ENCODE measurements at places on chromosomes 1 and 21.

DNA sequence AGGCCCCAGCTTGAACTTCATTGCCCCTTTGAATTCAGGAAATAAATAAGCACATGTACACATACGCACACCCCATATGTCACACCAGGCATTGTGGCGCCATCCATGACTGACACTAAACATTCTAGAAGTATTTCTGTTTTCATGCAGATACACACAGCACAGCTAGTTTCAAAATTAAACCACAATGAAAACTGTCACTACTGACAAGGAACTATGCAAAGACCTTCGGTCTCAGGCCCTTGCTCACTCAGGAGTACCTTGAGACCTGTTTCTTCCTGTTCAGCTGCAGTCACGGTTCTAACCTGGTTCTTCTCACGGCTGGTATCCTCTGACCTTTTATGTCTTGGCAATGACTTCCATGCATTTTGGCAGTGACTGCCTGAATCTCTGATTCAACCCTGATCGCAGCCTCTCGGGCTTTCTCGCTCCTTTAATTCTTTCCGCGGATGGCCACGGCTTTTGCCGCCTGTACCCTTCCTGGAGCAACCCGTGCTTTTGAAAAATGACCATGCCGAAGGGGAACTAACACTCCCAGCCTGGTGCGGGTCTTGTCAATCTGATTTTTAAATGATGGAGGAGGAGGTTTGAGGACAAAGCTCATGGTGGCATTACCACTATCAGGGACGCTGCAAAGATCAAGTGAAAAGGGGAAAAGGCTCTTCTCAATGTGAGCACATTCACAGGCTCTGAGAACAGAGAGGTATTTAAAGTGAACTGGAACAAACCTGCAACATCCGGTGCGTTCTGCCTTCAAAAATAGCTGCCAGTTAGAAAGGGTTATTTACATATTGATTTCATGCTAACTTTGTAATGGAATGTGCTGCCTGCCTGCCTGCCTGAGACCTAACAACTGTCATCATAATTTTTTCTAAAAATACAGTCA is 384.6 kb downstream of the RRAGC start:
- DNase-seq = no peak

- DNase-seq = no peak
These were observed 456.4 kb upstream of the DEPDC1 start for GRCh38 chr1:68953311-68953710.

- DNase-seq = no peak
These were observed 108.3 kb downstream of the RPS6KC1 start for GRCh38 chr1:213159376-213159775.

DNA sequence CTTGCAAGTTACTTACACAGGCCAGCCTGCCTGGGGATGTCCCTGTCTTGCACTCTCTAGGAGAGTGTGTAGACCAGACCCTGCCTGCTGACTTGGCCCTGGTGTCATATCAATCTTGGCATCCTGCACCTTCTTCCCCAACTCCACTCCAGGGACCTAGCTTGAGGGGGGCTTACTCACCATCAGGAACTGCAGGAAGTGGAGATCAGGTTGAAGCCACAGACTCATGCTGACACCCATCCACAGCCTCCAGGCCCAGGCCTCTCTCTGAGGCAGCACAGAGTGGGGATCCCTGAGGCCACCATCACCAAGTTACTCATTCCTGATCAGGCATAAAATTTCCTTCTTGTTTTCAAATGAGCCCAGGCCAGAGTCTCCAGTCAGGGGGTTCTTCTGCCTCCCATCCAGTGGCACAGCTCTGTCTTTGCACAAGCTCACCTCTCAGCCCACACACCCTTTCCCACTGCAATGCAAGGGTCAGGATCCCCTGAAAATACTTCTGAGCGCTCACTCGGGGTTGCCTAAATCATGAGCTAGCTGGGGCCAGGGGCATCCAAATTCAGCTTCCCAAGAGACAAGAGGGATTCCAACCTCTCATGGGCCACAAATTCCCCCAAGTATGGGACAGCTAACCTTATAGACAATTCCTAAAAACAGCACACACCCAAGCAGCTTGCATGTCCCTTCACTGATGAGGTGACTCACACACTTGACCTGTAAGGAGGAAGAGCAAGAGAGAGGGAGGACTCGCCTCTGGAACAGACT is 33.5 kb downstream of the CSMD2 start:
- DNase-seq = no peak

DNA sequence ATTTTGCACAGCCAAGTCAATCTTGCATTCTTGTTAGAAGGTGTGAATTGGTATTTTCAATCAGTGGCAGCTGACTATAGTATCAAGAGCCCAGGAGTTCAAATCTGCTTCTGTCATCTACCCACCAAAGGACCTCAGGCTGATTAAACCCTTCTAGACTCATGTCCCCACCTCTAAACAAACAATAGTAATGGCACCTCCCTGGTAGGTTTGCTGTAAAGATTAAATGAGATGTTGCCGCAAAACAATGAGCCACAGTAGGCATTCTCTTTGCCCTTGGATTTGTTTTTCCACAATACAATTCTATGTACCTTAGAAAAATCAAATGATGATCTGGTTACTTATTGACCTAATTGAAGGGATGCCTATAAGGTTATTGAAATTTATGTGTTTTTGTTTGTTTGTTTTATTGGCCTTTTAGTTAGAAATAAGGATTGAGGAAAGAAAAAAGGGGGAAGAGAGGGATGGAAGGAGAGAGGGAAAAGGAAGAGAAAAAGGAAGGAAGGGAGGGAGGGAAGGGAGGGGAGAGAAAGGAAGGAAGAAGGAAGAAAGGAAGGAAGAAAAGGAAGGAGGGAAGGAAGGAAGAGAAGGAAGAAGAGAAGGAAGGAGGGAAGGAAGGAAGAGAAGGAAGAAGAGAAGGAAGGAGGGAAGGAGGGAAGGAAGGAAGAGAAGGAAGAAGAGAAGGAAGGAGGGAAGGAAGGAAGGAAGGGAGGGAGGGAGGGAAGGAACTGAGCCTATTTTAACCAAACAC is 110.7 kb downstream of the ETS2 start:
- DNase-seq = no peak

- DNase-seq = no peak
These were observed 472.0 kb downstream of the SMYD3 start for GRCh38 chr1:246035060-246035541.

DNA sequence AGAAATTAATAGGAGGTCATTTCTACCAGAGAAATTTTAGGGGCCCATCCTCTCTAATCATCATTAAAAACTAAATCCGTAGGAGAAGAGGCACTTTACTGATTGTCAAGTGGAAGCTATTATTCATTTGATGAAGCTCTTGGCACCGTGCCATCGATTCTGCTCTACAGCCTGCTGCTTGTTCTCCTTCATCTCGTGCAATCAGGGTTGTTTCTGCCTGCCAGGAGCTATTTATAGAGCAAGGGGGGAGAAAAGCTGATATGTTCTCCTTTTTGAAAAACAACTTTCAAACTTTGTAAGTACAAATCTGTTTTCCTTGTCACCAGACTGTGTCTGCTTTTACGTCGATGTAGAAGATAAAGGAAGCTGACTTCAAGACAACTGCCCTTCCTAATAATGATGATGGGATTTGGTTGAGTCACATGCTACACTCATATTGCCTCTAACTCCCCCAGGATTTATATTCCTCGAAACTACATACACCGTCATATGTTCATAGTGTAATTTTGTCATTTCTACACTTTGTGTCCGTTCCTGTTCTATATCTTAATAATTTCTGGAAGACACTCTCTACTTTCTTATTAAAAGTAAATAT is 169.6 kb upstream of the LHX8 start:
- DNase-seq = no peak

DNA sequence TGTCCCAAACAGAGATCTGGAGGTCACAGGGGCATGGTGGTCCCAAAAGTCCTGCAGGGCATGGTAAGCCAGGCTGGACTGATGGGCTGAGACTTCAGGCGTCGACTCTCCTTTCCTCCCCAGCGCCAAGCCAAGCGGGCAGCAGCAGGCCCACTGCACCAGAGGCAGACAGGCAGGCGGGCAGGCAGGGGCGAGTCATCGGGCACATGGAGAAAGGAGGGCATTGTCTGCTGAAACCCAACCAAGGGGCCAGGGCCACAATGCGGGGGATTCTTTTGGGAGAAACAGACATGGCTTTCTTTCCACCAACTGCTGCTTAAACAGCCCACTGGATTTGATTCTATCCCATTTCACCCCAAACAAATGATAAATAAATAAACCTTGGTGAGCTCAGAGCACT is 46.2 kb downstream of the TRABD2B start:
- no peak for DNase-seq

DNA sequence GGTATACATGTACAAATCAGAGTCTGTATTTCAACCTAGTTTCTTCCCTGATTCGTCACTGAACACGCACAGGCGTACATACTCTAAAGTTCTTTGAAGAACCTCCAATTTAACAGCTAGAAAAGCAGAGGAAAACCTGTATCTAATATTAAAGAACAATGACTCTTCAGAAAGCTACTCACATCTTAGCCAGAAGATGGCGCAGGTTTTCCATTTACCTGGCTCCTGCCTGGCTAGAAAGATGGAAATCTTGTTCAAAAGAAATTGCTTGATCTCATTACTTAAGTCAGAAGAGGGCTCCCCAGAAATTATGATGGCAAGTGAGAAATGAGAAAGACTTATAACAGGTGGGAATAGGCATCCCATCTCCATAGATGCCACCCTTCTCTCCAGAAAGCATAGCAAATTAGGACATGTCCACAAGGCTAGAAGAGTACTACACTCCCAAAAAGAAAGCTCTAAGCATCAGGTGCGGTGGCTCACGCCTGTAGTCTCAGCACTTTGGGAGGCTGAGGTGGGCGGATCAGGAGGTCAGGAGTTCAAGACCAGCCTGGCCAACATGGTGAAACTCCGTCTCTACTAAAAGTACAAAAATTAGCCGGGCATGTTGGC is 19.0 kb upstream of the L1TD1 start:
- no peak for DNase-seq

DNA sequence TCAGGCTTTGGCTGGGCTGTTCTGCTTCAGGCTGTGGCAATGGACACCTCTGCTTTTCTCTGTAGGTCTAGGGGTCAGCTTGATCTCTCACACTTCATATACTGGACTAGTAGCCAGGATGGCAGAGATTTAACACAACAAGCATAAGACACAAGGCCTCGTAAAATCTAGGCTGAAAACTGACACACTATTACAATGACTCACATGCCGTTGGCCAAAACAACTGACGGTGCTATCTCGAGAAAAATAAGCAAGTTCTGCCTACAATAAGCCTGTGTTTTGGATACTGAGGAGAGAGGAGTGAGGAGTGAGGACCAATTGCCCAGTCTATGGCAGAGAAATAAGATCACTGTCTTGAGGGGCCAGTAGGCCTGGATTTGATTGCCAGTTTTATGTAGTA is 840.7 kb upstream of the ADAMTS5 start:
- DNase-seq = no peak

DNA sequence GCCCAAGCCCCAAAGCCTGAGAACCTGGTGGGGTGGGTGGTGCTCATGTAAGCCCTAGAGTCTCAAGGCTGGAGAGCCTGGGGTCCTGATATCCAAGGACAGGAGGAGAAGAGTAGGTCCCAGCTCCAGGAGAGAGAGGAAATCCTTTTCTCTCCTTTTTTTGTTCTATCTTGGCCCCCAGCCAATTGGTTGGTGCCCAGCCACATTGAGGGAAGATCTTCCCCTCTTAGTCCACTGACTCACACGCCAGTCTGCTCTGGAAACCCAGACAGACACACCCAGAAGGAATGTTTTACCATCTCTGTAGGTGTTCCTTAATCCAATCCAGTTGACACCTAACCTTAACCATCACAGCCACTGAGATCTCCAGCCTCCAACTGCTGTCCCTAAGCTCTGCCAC is 16.2 kb upstream of the LIN9 start:
- DNase-seq = no peak

DNA sequence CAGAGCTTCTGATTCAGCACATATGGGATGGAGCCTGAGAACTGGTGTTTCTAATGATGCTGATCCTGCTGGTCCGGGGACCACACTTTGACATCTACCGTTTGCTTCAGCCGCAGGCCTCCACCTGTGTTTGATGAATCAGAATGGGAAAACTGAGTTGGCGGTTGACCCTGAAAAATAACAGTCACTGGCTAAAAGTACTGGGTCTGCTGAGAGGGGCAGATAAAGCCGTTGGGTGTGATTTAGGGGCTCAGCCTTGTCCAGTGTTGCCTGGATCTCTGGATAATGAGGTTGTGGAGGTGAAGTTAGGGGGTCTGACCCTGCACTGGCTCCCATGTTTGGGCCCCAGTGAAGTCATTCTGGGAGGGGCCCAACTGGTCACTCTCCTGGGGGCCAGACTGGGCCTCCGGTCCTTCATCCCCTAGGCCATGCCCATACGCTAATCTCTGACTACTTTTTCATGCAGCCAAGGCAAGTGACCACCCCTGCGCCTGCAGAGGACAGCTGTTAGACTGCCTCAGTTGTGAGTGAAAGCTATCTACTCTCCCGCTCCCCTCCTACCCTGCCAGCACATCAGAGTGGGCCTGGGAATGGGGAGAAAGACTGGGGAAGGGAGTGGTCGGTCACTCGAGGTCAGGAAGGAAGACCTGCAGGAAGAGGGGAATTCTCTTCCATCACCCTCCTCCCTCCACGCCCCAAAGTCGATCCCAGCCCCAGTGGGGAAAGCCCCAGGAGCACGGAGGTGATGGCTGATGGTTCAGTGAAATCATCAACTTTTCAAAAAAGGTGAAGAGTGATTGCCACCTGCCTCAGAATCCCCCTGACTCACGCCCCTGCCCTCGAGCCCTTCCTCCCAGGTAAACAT is 27.7 kb downstream of the VASH2 start:
- DNase-seq = no peak

DNA sequence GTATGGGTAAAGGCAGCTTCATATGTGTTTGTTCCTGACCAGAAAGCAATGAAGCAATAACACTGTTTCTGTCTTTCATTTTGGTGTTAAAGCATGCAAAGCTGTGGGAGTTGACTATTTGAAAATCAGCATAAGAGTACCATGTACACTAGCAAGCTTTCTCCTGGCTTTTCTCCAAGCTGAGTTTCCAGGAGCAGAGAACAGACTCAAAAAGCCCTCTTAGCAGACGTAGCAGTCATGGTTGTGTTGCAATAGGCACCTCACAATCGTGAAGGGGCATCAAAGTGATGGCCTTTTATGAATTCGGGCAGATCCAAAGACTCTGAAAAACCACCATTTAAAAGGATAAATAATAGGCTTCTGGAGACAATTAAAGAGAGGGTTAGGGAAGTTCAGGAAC is 159.7 kb downstream of the PTGER3 start:
- DNase-seq = no peak

- no peak for DNase-seq
These were observed 107.2 kb downstream of the C1orf21 start for GRCh38 chr1:184493987-184494388.

DNA sequence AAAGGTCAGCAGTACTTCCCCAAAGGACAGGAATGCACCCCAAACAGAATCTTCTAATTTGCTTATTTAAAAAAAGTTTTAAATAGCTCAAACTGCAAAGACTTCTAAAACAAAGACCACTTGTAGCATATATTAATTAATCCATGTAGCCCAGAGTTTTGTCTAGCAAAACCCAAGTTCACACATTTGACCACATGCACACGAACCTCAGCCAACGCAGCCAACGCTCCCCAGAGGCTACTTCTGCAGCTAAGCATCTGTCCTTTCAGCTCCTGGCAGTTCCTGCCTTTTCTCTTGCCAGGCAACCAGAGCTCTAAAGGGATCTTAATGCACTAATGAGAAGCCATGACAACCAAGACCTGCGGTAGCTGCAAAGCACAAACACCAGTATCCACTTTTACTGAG is 89.6 kb downstream of the RERE start:
- no peak for DNase-seq

- DNase-seq = no peak
These were observed 14.6 kb upstream of the PKP1 start for GRCh38 chr1:201268604-201269151.

- DNase-seq = no peak
These were observed 40.4 kb upstream of the GOLT1A start for GRCh38 chr1:204254031-204254661.

- DNase-seq = no peak
These were observed 18.7 kb downstream of the TNFRSF8 start for GRCh38 chr1:12081648-12082396.

All from activated T-cell treated with anti-CD3 and anti-CD28 coated beads, Interleukin-2, amount 50 U/mL, for 1 hour (primary cell).